Astrocyte (in vitro differentiated cells and primary cell): ENCODE measurements at places on chromosomes 4 and X. TPM values are rescaled to one million over a fixed set of nuclear protein-coding genes. Genes with fewer than 3 reads are reported as not detected.

DNA sequence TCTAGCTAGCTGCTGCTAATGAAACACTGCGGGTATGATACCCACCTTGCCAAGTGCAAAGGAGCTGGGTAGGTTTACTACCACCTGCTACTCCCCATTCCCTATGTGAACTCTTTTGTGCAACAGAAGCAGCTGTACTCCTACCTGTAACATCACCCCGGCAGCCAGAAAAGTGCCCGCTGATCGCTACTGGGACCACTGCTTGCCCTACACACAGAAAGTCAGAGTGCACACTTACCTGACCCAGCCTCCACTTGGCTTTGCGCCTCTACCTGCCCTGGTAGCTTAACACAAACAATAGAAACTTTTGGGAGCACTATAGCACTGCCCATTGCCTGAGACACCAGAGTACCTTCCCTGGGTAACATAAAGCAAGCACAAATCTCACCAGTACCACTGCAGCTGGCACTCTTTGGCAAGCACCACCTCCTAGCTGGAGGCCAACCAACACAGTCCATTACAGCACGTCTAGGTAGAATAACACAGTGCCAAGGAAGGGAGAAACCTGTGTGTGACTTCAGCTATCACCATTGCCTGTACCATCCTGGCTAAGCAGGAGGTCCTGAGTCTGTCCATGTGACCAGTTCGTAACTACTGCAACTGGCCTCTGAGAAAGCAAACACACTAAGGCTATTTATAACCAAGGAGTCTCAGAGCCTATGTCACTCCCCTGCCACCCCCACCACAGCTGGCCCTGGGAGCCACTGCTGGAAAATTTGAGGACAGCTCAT lies 80.1 kb downstream of the CENPC start:
- no peaks in the 10 kb centered on the region for H3K27me3 ChIP-seq
- H3K4me1 ChIP-seq, result no peaks in the 10 kb centered on the region
- no peak overlapping the region for H3K4me3 ChIP-seq
- no peak for DNase-seq

DNA sequence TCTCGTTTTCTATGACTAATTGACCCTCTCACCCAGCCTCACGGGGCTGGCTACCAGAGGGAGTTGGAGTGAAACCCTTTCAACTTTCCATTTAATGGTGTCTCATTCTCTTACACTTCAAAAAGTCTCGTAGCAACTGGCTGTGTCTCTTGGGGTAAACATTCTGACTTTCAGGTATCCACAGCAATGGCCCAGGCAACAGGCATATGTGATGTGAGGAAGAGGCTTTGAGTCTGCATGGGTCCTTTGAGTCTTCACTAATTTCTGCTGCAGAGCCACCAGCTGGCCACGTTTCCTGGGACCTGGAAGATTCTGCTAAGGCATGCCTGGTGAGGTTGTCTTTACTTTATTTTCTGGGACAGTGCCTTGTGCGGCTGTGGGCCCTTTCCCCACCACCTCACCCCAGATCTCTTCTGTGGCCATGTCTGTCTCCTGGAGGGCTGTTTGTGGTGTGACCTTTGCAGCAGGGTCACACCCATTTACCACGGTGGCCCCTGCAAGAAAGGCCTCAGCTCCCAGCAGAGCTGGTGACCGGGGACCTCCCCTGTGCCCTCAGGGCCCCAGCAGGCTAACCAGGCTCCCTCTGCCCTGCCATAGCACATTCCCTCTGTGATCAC lies 112.5 kb upstream of the FRG1 start:
- H3K4me1 ChIP-seq, result no peaks in the 10 kb centered on the region
- H3K4me3 ChIP-seq, result no peak overlapping the region
- DNase-seq, result no peak
- H3K27ac ChIP-seq, result no peak overlapping the region
- no peaks in the 10 kb centered on the region for H3K36me3 ChIP-seq
- no peaks in the 10 kb centered on the region for H3K27me3 ChIP-seq

GRCh38 chr4:14583331-14583730 lies 418.9 kb upstream of the CPEB2 start:
- H3K36me3 ChIP-seq, result no peaks in the 10 kb centered on the region
- H3K27ac ChIP-seq, result no peak overlapping the region

ARMCX4 gene
- 9.6 and 10.8 TPM in 2 replicates for total RNA-seq

C4orf54 gene
- total RNA-seq, result not detected in 2 replicates

SMARCA1 gene
- total RNA-seq, result 104 and 107 TPM in 2 replicates

GAGE12J gene
- not detected in 2 replicates for total RNA-seq

DNA sequence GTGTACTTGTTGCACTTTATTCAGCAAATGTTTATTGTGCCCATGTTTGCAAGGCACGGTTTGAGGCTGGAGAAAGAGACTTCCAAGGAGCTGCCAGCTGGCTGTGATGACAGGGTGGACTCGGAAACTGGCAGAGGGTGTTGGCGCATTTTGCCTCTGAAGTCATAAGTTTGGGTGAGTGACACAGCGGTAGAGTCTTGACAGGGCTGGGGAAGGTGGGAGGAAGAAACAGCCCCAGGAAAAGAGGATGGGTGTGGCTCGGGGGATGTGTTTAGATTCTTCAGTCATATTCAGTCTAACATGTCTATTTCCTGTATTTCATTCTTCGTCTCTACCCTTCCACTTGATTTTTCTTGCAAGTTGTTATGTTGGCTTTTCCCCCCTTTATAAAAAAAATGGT lies 77.0 kb upstream of the STOX2 start:
- no peaks in the 10 kb centered on the region for H3K36me3 ChIP-seq
- no peak for DNase-seq
- no peak overlapping the region for H3K27ac ChIP-seq

- H3K4me3 ChIP-seq, result no peak overlapping the region
- no peaks in the 10 kb centered on the region for H3K27me3 ChIP-seq
- H3K27ac ChIP-seq, result no peak overlapping the region
Observed at GRCh38 chr4:30181918-30182317, 538.3 kb upstream of the PCDH7 start.

GRCh38 chr4:22414833-22415232 lies 101.0 kb downstream of the ADGRA3 start:
- no peaks in the 10 kb centered on the region for H3K27me3 ChIP-seq
- no peak overlapping the region for H3K4me3 ChIP-seq
- no peaks in the 10 kb centered on the region for H3K4me1 ChIP-seq

- no peaks in the 10 kb centered on the region for H3K4me1 ChIP-seq
- no peaks in the 10 kb centered on the region for H3K36me3 ChIP-seq
- no peak overlapping the region for H3K4me3 ChIP-seq
- no peaks in the 10 kb centered on the region for H3K27me3 ChIP-seq
- H3K27ac ChIP-seq, result no peak overlapping the region
- DNase-seq, result no peak
Observed at GRCh38 chrX:95152810-95153209, 1478.8 kb downstream of the FAM133A start.

BMX gene
- total RNA-seq, result not detected in 2 replicates

FAM133A gene
- 0.18 and 0.36 TPM in 2 replicates for total RNA-seq

GRCh38 chr4:149574971-149575370 lies 240.7 kb downstream of the IQCM start:
- no peak for DNase-seq
- no peaks in the 10 kb centered on the region for H3K27me3 ChIP-seq
- H3K4me1 ChIP-seq, result no peaks in the 10 kb centered on the region
- no peaks in the 10 kb centered on the region for H3K36me3 ChIP-seq

GRCh38 chr4:114076899-114077570 lies 97.6 kb upstream of the ARSJ start:
- H3K27me3 ChIP-seq, result no peaks in the 10 kb centered on the region
- no peaks in the 10 kb centered on the region for H3K36me3 ChIP-seq
- no peak overlapping the region for H3K4me3 ChIP-seq
- peak; percentile 68 for DNase-seq
- peak overlapping the region; percentile 82 for H3K27ac ChIP-seq

DNA sequence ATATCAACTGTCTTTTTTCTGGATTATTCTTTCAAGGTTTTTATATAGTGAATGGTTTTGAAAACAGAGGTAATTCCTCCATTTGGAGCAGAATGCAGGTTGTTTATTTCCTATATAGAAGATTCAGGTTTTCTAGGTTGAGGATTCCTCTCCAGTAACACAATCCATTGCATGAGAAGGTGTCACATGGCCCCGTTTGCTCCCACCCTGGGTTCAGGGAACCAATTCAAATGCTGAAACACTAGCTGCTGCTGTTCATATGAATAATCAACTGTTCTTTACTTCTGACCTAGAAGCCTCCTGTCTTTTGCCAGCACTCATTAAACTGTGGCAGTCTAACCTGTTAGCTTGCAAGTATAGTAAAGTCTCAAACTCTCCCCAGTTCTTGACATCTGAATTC lies 1316.9 kb upstream of the TENM3 start:
- no peak overlapping the region for H3K4me3 ChIP-seq
- H3K4me1 ChIP-seq, result peaks cover 7% of the 10 kb centered on the region
- H3K36me3 ChIP-seq, result no peaks in the 10 kb centered on the region
- H3K27me3 ChIP-seq, result no peaks in the 10 kb centered on the region

DNA sequence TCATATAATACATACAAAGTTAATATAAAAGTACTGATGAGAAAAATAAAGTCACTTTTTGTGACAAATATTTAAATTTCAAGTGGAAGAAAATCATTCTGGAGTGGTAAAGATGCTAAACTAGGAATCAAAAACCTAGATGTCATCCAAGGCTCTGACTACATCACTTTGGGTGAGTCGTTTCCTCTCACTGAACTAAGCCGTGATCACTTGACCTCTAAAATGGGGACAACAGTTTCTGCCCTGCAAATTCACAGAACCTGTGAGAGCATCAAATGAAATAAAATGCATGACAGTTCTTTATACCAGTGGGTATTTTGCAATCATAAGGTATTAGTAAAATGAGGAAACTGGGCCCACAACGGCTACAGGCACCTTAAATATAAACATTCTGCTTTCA lies 63.8 kb downstream of the PRDM5 start:
- no peak for DNase-seq
- no peaks in the 10 kb centered on the region for H3K4me1 ChIP-seq
- no peaks in the 10 kb centered on the region for H3K36me3 ChIP-seq
- no peak overlapping the region for H3K4me3 ChIP-seq
- H3K27ac ChIP-seq, result no peak overlapping the region

- peak overlapping the region; percentile 92 for H3K27ac ChIP-seq
- H3K27me3 ChIP-seq, result no peaks in the 10 kb centered on the region
- peaks cover 32% of the 10 kb centered on the region for H3K36me3 ChIP-seq
- H3K4me3 ChIP-seq, result no peak overlapping the region
Observed at GRCh38 chr4:5758741-5759140, 47.7 kb downstream of the EVC start.

TECRL gene
- total RNA-seq, result not detected in 2 replicates

HPSE gene
- 0.75 and 0.94 TPM in 2 replicates for total RNA-seq

DNA sequence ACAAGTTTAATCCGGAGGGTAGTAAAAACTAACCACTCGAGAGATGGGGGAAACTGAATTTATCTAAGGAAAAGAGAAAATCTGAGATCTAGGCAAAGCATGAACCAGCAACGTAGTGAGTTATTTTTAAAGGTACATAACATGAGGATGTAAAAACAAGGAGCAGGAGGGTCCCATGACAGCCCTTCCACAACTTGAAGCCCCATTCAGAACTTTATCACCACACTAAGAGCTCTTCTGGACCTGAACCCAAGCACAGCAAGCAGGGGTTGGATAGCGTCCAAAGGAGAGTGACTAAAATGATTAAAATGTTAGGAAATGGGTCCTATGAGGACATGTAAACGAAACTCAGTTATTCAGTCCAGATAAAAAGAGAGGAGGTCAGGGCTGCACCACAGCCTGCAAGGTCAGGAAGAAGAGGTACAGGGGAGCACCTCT lies 16.2 kb downstream of the SH3RF1 start:
- peaks cover 2% of the 10 kb centered on the region for H3K36me3 ChIP-seq
- H3K4me3 ChIP-seq, result peak overlapping the region; percentile 31
- no peaks in the 10 kb centered on the region for H3K27me3 ChIP-seq
- peaks cover 83% of the 10 kb centered on the region for H3K4me1 ChIP-seq
- DNase-seq, result peak; percentile 88
- H3K27ac ChIP-seq, result peak overlapping the region; percentile 80

GUCY2F gene
- total RNA-seq, result not detected in 2 replicates

SPACA5 gene
- not detected in 2 replicates for total RNA-seq

GRCh38 chrX:331825-332495 lies 13.4 kb upstream of the GTPBP6 start:
- H3K4me1 ChIP-seq, result peaks cover 8% of the 10 kb centered on the region
- no peak for DNase-seq
- H3K27me3 ChIP-seq, result no peaks in the 10 kb centered on the region
- no peak overlapping the region for H3K4me3 ChIP-seq
- no peaks in the 10 kb centered on the region for H3K36me3 ChIP-seq

GRCh38 chrX:1534301-1535168 lies 2.5 kb downstream of the P2RY8 start:
- H3K36me3 ChIP-seq, result no peaks in the 10 kb centered on the region
- H3K27me3 ChIP-seq, result no peaks in the 10 kb centered on the region
- DNase-seq, result no peak

PNCK gene
- total RNA-seq, result 0.65 and 1.1 TPM in 2 replicates

FOXR2 gene
- not detected in 2 replicates for total RNA-seq

GRCh38 chr4:37216209-37216608 lies 28.3 kb upstream of the NWD2 start:
- no peak for DNase-seq
- H3K36me3 ChIP-seq, result no peaks in the 10 kb centered on the region
- no peak overlapping the region for H3K27ac ChIP-seq
- H3K4me1 ChIP-seq, result no peaks in the 10 kb centered on the region
- no peaks in the 10 kb centered on the region for H3K27me3 ChIP-seq
- H3K4me3 ChIP-seq, result no peak overlapping the region

SLC25A43 gene
- total RNA-seq, result 11.6 and 13.3 TPM in 2 replicates

QRFPR gene
- total RNA-seq, result not detected in 2 replicates

- peak overlapping the region; percentile 77 for H3K27ac ChIP-seq
- H3K36me3 ChIP-seq, result peaks cover 4% of the 10 kb centered on the region
- H3K4me3 ChIP-seq, result peak overlapping the region; percentile 84
- peaks cover 49% of the 10 kb centered on the region for H3K4me1 ChIP-seq
- DNase-seq, result no peak
Observed at GRCh38 chrX:2693113-2694002, 2.3 kb downstream of the CD99 start.

- H3K4me3 ChIP-seq, result no peak overlapping the region
- H3K27ac ChIP-seq, result no peak overlapping the region
- no peaks in the 10 kb centered on the region for H3K27me3 ChIP-seq
Observed at GRCh38 chr4:128858879-128859671, 49.6 kb downstream of the JADE1 start.

CFAP47 gene
- not detected in 2 replicates for total RNA-seq

GRCh38 chr4:52824603-52825459 lies 37.3 kb upstream of the RASL11B start:
- peak; percentile 68 for DNase-seq
- peaks cover 12% of the 10 kb centered on the region for H3K4me1 ChIP-seq
- no peak overlapping the region for H3K27ac ChIP-seq
- H3K27me3 ChIP-seq, result no peaks in the 10 kb centered on the region

NKRF gene
- 10.8 and 11.6 TPM in 2 replicates for total RNA-seq

GRCh38 chrX:70262952-70263567 lies 3.1 kb upstream of the P2RY4 start:
- DNase-seq, result peak; percentile 8
- no peaks in the 10 kb centered on the region for H3K4me1 ChIP-seq
- H3K36me3 ChIP-seq, result no peaks in the 10 kb centered on the region
- H3K4me3 ChIP-seq, result no peak overlapping the region

TMPRSS11A gene
- total RNA-seq, result not detected in 2 replicates
